ENCODE measurements at places on chromosomes 6 and 20.

DNA sequence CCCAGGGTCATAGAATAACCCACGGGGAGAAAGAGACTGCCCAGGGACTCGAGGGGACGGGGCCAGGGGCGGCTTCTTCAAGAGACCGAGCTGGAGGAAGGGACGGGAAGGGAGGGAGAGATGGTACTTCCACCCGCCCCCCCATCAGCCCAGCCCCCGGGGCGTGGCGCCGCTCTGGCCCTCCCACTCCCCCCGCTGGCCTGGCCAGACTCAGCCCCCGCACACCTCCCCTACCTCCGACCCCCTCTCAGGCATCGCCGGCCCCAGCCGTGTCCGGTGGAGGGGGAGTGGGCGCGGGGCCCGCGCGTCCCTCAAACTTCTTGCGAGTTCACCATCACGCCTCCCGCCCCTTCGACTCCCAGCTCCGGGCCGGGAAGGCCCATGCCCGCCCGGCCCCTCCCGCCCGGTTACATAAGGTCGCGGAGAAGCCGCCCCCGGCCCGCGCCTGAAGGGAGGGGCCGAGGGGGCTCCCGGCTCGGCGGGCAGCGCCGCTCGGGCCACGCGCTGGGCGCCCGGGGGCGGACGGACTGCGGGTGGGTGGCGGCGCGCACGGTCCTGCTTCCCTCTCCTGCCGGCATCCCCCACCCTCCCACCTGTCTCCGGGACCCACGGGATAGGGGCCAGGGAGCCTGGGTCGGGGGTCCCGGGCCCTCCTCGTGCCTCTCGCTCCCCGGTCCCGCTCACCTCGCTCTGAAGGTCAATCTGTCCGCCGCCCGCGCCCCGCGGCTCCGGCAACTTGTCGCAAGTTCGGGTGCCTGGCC is 562 bp downstream of the TFEB start:
- DNase-seq = no peak

- no peak for DNase-seq
These were observed 23.1 kb upstream of the MROH8 start for GRCh38 chr20:37202267-37202943.

DNA sequence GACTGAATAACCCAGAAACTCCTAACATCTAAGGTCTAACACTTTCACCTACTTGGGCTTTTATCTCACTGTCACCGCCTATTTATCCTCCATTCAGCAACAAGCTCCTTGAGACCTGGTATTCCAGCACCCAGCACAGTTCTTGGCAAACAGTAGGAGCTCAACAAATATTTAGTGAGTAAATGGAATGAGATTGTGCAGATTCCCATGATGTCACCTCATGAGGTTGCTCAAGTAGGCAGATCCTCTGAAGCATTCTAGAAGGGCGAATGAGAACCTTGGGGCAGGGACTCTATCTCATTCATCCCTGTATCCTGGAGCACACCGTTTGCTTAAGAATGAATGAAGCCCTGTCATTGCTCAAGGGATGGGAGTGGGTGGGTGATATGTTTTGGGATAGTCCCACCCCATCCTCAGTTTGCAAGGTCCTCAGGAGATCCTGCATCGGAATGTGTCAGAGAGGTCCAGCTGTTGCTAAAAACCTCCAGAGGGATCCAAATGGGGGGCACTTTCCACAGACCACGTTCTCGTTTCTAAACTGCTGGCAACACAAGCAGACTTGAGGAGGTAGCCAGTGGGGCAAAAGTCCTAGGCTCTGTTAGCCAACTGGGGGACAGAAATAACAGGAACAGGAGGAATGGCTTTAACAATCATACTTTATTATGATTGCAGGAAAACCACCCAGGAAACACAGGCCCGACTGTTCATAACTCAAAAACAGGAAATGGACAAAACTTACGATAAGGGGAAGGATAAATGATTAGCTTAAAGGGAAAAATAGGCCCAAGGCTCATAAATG is 42.0 kb downstream of the EDN1 start:
- DNase-seq = peak; percentile 100

GRCh38 chr6:22903826-22904225 is 334.5 kb downstream of the HDGFL1 start:
- no peak for DNase-seq

DNA sequence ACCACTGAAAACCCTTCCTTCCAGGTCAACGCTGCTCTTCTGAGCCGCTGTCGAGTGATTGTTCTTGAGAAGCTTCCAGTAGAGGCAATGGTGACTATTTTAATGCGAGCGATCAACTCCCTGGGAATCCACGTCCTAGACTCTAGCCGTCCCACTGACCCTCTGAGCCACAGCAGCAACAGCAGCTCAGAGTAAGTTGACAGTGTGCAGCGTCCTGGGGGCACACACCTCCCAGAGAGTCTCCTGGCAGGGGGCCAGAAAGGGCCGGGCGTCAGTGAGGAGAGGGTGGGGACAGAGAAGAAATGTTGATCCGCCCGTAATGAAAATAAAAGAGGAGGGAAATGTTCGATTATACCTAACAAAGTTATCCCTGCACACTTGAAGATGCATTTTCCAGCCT is 5.0 kb downstream of the WRNIP1 start:
- no peak for DNase-seq

DNA sequence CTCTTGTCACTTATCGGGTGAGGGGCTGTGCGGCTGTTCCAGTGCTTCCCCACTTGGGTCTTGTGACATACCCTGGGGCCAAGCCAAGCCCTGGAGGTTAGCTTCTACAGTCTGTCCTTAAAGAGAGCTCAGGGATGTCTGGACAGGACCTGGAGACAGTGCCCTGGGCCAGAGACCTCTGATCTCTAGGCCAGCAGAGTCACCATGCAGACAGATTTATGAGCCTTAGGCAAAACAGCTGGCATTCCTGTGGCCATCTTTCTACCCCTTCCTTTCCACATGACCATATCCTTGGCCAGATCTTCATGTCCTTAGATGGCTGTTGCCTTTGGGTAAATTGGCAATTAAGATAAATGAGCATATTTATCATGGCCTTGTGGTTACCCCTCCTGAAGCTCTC is 678.6 kb downstream of the MAFB start:
- DNase-seq = no peak

- no peak for DNase-seq
These were observed 85.1 kb upstream of the ESR1 start for GRCh38 chr6:151722342-151722741.

DNA sequence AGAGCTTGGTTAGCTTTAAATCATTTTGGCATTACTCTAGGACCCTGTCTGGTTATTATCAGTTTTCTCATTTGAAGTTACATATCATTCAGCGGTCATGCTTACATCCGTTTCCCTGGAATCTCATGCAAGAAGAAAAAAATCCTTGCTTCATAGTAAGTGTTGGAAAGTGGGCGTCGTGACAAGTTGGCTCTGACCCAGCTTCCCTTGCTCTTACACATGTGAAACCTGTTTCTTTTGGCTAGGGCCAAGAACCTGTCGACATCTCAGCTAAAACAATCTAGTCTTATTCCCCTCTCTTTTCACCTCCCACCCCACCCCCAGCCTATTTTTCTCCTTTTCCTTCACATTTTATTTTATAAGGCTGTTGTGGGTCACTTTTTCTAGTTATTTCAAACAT is 45.5 kb downstream of the ANKS1A start:
- peak; percentile 86 for DNase-seq

DNA sequence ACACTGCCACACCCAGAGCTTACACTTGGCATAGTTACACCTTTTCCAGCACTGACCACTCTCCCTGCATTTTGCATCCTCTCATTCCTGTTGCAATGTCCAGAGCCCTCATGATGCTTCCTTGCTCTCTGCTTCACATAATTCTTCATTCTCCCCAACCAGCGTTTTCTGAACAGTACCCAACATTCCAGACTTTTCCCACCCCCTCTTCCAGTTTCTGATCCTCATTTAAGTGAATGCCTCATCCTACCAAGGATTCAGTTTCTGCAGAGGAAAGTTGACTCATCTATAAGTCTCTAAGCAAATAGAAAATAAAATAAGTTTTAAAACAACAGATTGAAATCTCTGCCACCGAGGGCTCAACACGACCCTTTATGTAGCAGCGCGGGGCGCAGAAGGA is 321.3 kb upstream of the TCF21 start:
- DNase-seq = no peak

DNA sequence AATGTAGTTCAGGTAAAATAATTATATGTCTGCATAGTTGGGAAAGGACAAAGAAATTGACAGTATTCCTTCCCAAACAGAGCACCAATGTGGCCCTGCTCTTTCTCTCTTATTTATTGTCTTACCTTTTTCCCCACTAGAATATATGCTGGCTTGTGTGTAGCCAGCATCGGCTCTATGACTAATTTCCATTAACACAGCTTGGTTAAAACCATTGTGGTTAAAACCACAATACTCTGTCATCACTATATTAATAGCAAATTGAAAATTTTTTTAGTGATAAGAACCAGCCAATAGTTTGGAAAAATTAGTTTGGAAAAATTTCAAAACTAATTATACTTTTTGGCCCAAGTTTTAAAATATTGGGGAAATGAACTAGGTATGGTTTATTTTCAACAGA is 535.1 kb downstream of the UTRN start:
- no peak for DNase-seq

GRCh38 chr6:90080876-90081481 is 186.7 kb downstream of the GJA10 start:
- no peak for DNase-seq

- DNase-seq = no peak
These were observed 113.9 kb upstream of the PROKR2 start for GRCh38 chr20:5430670-5431069.

GRCh38 chr6:22101163-22101562 is 195.7 kb downstream of the PRL start:
- no peak for DNase-seq

DNA sequence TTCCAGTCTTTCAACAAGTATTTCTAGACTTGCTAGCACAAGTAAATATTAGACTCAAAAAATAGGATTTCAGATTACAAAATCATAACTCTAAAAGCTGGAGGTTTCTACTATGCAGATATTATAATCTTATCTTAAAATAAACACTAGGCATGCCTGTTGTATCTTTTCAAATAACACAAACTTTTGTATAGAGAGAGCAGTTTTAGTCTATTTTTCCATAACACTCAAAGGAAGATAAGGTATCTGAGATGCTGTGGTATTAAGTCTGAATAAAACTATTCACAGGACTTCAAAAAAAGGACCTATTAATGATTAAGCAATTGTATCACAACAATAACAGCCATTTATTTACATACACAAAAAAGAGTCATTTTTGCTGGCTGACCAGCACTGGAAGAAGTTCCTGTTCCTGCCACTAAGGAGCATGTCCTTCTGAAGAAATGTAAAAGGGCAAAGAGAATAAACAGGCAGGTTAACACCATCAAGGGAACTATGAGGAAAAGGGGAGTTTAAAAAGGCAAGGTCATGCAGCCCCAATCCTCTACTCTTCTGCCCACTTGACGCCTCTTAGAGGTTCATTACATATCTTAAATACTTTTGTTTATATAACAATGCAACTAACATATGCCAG is 39.4 kb downstream of the REPS1 start:
- DNase-seq = no peak

- DNase-seq = no peak
These were observed 46.5 kb upstream of the IER3 start for GRCh38 chr6:30790724-30791383.

DNA sequence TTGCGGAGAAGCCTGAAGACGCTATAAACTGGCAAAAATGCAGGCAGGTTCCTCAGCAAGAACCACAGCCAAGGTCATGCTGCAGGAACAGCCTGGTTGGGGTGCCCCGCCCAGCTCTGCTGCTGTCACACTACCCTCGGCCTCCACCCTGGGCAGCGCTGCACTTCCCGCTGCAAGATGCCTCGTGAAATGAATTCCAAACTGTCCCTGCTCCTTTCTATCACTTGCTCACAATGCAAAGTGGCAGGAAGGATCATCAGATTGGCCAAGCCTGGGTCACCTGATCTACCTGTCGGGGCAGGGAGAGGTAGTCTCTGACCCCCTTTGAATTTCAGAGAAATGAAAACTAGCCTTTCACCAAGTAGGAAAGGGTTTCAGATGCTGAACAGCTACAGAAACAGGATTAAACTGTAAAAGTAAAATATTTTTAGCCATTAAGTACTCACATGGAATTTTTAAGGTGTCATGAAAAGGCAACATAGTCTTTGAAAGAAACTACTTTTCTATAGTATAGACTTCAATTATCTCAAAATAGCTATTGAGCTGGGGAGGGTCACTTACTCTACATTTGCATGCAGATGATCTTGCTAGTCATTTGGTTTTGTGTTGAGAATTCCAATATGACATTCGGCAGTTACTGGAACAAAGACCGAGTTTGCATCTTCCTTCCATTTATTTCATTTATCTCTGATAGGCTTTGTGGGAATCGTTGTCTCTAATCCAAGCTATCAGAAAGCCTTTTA is 236.4 kb upstream of the ASCC3 start:
- DNase-seq = peak; percentile 65

DNA sequence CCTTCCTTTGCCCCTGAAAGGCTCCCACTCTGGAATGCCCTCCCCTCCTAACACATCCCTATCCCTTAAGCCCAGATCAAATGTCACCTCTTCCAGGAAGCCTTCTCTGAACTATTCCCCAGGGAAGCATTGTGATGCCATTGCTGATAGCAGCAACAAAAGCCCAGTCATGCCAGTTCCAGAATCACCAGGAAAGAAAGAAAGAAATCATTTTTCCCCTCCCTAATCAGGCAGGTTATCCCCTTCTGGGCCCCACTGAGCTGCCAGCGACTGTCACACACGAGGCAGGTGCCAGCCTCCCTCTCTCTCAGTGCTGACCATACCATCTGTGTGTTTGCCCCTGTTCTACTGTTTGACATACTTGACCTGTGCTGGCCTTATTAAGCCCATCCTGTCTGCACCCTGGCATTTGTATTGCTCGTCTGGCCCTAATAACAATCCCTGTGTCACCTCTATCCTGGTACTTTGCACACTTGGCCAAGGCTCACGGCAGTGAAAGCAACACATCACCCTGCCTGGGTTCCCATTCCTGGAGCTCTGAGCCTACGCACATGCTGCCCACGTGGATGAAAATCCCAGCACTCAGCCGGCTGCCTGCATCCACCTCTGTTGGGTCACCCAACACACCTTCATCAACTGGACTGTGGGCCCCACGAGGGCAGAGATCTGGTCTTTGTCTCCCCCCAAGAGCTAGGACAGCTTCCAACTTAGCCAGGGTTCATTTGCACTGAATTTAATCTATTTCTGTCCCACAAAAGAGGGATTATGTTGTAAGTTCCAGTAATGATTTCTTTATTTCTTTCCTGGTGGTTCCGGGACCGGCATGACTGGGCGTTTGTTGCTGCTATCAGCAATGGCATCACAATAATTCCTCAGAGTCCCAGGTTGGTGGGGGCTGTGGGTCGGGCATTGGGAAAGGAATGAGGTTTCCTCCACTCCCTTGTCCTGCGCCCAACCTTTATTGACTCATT is 5.3 kb upstream of the BPIFB1 start:
- no peak for DNase-seq

GRCh38 chr6:109420751-109421150 is 19.7 kb downstream of the PPIL6 start:
- no peak for DNase-seq

Measured in LNCaP clone FGC (cell line).